ENCODE measurements at places on chromosomes 1 and 21. TPM values are rescaled to one million over a fixed set of nuclear protein-coding genes. Genes with fewer than 3 reads are reported as not detected.
A peak's percentile ranks its signal among the peaks of the same experiment; 100 is the strongest.

DNA sequence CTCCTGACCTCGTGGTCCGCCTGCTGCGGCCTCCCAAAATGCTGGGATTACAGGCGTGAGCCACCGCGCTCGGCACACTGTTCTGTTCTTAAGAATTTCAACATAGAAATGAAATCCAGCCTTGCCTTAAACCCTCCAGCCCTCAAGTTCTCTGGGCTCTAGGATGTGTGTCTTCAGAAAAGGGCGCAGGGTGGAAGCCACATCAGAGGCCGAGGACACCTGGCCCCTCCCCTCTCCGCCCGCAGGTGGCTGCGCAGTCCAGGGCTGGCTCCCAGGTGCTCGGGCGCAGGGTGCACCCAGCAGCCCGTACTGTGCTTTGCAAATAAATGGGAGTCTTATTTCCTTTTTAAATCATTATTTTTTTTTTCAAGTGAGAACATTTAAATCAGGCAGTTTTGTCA lies 2.0 kb upstream of the C1orf174 start:
- H3K27ac ChIP-seq, result peak overlapping the region; percentile 74
- no peaks in the 10 kb centered on the region for H3K27me3 ChIP-seq
- no peak overlapping the region for H3K4me3 ChIP-seq
- no peaks in the 10 kb centered on the region for H3K36me3 ChIP-seq
- peaks cover 39% of the 10 kb centered on the region for H3K4me1 ChIP-seq

Gene RGS7
- not detected for total RNA-seq

Gene PTP4A2
- total RNA-seq, result 271 TPM

DNA sequence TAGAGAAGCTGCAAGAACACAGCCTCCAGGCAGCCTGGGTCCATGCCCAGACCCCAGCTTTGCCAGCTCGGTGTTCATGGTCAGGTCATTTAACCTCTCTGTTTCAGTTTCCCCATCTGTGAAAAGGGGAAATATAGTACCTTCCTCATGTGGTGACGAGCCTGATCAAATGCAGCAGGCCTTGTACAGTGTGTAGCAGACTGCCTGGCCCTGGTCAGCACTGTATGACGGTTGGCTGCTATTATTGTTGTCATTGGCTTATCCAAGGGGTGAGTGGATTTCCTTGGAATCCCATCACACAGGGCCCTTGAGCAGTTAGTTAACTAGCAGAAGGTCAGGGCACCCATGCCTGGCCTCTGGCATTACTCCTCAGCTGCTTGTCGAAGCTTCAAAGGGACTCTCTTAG lies 6.6 kb upstream of the TMEM51 start:
- H3K27me3 ChIP-seq, result no peaks in the 10 kb centered on the region
- H3K4me1 ChIP-seq, result no peaks in the 10 kb centered on the region
- DNase-seq, result no peak
- no peak overlapping the region for H3K27ac ChIP-seq
- H3K36me3 ChIP-seq, result no peaks in the 10 kb centered on the region
- H3K4me3 ChIP-seq, result no peak overlapping the region

- no peaks in the 10 kb centered on the region for H3K36me3 ChIP-seq
- no peak overlapping the region for H3K27ac ChIP-seq
- no peak overlapping the region for H3K4me3 ChIP-seq
- no peak for DNase-seq
- H3K27me3 ChIP-seq, result no peaks in the 10 kb centered on the region
- H3K4me1 ChIP-seq, result no peaks in the 10 kb centered on the region
Observed at GRCh38 chr1:203898458-203899352, 37.3 kb downstream of the SNRPE start.

Measured in naive thymus-derived CD4-positive, alpha-beta T cell (primary cell).